ENCODE measurements at places on chromosomes 13 and 19. TPM values are rescaled to one million over a fixed set of nuclear protein-coding genes. Genes with fewer than 3 reads are reported as not detected.

Gene FSD1
- 28.3 TPM for total RNA-seq

Gene SIAH3
- total RNA-seq, result 0.12 TPM

GRCh38 chr19:53112286-53112685 lies 9.1 kb upstream of the ZNF160 start:
- DNase-seq, result peak; percentile 12

GRCh38 chr19:31071136-31071855 lies 277.9 kb downstream of the TSHZ3 start:
- peak; percentile 21 for DNase-seq

- peak; percentile 13 for DNase-seq
Measured at GRCh38 chr19:34126966-34127365, 45.3 kb upstream of the LSM14A start.

- no peak for DNase-seq
Measured at GRCh38 chr13:99385940-99386339, 78.7 kb upstream of the GPR183 start.

DNA sequence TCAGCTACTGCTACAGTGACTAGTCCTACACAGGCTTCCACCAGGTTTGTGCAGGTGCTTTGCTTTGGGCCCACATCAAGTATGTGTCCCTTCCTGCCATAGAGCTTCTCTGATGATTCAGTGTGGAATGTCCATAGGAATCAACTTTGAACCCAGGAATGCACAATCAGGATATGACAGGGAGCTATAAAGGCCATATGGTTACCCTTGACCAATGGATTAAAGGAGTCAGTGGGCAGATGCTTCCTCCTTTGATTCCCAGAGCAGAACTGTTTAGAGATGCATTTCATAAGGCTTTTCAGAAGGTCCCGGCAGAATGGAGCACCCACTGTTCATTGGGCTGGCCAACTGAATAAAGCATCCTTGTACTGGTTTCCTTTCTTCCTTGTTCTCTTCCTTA lies 145.2 kb upstream of the WASF3 start:
- no peak for DNase-seq

DNA sequence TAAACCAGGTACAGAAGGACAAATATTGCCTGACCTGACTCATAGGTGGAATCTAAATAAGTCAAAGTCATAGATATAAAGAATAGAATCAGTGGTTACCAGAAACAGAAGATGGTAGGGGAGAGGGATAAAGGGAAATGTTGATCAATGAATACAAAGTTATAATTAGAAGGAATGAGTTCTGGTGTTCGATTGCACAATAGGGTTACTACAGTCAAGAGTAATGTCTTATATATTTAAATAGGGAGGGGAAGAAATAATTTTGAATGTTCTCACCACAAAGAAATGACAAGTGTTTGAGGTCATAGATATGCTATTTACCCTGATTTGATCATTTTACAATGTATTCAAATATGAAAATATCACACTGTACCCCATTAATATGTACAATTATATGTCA lies 1541.2 kb downstream of the SLITRK1 start:
- DNase-seq, result no peak

GRCh38 chr19:6260376-6260775 lies 19.4 kb downstream of the MLLT1 start:
- DNase-seq, result no peak

DNA sequence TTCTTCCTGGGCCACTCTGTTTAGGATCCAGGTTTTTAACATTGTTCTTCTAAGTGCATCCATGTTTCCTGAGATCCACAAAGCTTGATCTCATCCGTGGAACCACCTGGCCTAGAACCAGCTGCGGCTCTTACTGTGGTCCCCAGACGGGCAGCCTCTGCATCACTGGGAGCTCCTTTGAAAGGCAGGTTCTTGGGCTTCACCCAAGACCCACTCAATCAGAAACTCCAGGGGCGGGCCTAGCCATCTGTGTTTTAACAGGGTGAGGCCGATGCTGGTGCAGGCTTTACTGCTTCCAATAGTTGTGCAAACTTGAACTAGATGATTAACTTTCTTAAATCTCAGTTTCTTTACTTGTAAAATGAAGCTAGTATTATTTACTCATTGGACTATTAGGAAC lies 605.7 kb downstream of the FGF9 start:
- DNase-seq, result no peak

DNA sequence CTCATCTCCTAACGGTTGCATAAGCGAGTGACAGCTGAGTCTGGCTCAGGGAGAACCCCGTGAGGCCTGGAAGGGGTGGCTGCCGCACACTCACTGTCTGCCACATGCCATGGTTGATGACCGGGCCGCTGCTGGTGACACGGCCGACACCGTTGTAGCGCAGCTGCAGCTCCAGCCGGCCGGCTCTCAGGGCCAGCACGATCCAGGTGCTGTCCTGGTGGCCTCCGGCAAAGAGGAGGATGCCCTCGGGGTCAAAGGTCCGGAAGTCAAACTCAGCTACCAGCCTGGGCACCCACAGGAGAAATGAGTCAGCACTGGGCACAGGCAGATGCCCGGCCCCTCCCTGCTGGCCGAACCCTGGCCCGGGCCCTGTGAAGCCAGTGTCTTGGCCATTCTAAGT lies 31.7 kb downstream of the GAS6 start:
- no peak for DNase-seq
